ENCODE measurements at places on chromosomes 6 and 20.

DNA sequence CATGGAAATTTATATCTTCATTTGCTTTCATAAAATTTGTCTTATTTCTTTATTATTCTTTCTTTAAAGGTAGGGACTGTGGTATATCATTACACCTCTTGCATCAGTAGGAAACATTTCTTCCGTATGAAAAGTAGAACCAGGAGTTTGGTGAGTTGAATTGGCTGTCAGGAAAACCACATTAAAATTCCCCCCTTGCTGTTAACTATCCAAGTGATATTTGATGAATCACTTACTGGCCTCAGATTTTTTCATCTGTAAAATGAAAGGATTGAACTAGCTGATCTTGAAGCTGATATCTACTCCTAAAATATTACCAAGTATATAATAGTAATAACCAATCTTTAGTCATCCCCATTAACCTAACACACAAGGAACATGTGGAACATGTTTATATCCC, 460.9 kb downstream of the GJA1 start:
- no peak for DNase-seq

DNA sequence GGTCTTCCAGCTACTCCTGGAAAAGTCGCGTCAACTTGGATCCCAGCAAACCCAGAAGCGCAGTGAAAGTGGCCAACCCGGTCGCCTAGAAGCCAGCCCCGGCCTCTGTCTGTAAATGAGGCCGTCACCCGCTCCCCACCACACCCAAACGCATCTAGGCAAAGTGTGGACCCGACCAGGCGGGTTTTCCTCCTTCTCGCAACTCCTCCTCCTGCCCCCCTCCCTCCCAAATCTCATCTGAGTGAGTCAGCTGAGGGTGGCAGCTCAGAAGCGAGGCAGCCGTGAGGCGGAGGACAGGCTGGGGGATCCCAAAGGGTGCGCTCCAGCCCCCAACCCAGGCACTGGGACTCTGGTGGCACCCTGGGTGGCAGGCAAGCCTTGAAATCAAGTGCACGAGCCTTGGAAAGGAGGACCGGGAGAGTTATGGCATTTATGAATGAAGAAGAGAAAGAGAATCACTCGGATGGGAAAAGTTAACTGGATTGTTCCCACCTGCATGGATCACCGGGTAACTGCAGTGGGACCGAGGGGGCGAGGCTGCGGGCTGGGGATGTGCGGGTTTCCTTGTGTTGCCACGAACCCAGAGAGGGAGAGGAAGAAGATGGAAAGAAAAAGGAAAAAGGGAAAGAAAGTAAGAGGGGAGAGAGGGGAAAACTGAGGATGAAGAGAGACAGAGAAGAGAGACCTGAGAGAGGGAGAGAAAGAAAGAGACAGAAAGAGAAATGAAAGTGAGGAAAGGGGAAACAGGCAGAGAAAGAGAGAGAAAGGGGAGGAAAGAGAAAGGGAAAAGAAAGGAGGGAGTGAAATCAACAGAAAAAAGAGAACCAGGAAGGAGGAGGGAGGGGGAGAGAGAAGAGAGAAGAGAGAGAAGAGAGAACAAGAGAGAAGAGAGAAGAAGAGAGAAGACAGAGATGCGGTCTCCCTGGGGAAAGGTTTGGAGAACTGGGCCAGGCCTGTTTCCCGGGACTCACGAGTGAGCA, at the start of gene APCDD1L:
Gene APCDD1L, minus strand, starts transcription at position 167 of the 980 bp plus-strand sequence. CDS start 692 bp downstream, outside the sequence.
- DNase-seq = no peak

DNA sequence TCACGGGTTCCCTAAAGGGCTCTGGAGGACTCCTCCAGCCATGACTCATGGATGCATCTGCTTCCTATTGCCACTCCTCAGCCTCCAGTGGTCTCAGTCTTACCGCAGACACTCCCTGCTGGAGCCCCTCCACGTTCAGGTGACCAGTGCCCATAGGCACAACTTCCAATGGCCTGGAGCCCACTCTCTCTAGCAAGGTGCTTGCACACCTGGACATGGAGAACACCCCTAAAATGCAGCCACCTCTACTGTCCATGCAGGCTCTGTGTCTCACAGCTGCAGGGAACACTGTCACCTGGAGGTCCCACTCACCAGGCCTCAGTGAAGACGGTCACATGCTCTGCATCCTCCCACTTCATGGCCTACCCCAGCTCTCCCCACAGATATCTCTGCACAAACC, 36.0 kb downstream of the HUS1B start:
- no peak for DNase-seq

DNA sequence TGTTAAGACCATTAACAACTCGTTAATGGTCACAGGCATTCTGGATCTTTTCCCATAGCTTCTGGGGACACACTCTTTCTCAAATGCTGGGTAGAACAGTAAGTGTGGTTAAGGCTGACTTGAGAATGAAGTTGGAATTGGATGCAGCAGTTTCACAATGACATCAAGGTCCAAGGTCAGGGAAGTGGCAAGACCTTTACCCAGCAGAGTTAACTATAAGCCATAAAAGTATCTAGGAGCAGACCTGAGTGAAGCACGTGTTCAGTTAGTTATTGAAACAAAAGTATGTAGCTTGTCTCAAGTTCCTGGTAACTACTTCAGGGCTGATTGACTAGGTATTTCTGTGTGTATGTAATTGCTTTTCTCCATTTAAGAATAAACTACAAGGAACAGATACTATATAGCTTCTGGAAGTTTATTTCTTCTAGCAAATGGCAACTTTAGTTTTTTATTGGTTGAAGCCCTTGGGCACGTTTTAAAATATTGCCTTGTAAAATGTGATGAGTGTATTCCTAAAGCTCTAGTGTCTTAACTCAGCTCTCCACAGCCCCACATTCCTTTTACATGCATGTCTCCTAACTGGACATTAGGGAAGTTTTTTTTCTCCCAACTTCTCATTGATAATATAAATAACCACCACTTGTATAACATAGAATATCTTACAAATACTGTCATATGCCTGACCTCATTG, 479.0 kb upstream of the CITED2 start:
- DNase-seq = no peak

- DNase-seq = no peak
Measured at GRCh38 chr20:1587781-1588532, 30.5 kb upstream of the SIRPD start.

DNA sequence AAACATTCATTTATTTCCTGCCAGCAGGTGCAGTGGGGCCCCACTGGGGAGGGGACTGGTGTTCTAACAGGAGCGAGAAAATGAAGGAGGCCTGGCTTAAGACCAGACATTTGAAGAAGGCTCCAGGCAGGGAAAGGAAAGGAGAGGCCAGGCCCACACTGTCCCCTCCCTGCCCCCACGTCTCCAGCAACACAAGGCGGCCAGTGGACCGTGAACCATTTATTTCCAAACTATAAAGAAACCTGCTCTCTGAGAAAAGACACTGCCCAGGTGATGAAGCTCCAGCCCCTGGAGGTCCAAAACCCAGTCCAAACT, 41.4 kb upstream of the CDH22 start:
- no peak for DNase-seq
